Sciatic nerve (tissue), 2 donors: ENCODE measurements at places on chromosomes 5 and 9. TPM values are rescaled to one million over a fixed set of nuclear protein-coding genes. Genes with fewer than 3 reads are reported as not detected.

GPR107 gene
- 42.4 TPM for total RNA-seq

SMIM23 gene
- total RNA-seq: not detected

CEL gene
- 2.7 TPM for total RNA-seq

LMX1B gene
- 0.71 TPM for total RNA-seq

AGXT2 gene
- total RNA-seq: not detected

TGFBI gene
- 232 TPM for total RNA-seq

PPP3R2 gene
- total RNA-seq: not detected

IDNK gene
- 7.8 TPM for total RNA-seq

PCDHA6 gene
- total RNA-seq: 0.76 TPM

OTP gene
- not detected for total RNA-seq

PCDHB2 gene
- total RNA-seq: 3.8 TPM

WDR38 gene
- total RNA-seq: not detected

CDH12 gene
- not detected for total RNA-seq

GNAQ gene
- 97.5 TPM for total RNA-seq

CDKN2A gene
- 1.5 TPM for total RNA-seq

KIF2A gene
- total RNA-seq: 54.4 TPM

PCDHGA10 gene
- 8.9 TPM for total RNA-seq

SMIM32 gene
- total RNA-seq: not detected

CDH9 gene
- total RNA-seq: not detected

TMEM203 gene
- total RNA-seq: 25.6 TPM
